ENCODE measurements at places on chromosomes 1 and 21.

GRCh38 chr1:203517426-203518110 is 23.6 kb downstream of the OPTC start:
- no peak for DNase-seq

- no peak for DNase-seq
These were observed 22.1 kb downstream of the FCRL4 start for GRCh38 chr1:157575744-157576143.

DNA sequence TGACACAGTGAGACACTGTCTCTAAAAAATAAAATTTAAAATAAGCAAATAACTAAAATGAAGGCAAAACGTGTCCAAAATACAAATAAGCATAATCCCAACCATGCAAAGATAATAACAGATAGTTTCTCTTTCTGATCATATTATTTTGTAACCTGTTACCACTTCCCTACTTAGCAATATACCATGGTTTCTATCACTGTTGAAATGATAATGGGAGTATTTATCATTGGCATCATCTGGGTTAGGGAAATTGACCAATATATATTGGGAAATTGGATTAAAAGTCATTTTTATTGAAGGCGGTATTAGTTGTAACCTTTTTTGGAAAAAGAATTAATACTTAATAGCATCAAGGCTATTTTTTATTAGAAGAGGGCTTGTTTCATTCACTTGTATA is 47.0 kb downstream of the USP25 start:
- DNase-seq, result no peak

DNA sequence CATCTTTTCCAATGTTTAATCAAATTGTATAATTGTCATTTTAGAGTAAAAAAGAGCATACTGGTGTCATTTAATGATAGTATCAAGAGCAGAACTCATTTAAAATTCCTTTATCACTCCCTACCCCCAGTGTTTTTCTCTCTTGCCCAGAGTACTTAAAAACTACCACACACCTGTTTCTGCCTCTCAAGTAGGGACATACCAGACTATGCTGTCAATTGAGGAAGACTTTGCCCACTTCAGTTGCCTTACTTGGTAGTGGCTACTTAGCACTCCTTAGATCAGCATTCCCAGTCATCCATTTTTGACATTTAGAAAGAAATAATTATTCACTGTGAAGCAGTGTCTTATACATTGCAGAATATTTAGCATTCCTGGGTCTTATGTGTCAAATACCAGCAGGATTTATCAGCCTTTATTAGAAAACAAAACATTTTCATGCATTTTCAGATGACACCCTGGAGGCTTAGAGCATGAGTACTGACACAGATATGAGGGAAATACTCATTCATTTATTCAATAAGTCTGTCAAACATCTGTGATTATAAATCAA is 127.5 kb upstream of the RGS1 start:
- DNase-seq, result no peak

DNA sequence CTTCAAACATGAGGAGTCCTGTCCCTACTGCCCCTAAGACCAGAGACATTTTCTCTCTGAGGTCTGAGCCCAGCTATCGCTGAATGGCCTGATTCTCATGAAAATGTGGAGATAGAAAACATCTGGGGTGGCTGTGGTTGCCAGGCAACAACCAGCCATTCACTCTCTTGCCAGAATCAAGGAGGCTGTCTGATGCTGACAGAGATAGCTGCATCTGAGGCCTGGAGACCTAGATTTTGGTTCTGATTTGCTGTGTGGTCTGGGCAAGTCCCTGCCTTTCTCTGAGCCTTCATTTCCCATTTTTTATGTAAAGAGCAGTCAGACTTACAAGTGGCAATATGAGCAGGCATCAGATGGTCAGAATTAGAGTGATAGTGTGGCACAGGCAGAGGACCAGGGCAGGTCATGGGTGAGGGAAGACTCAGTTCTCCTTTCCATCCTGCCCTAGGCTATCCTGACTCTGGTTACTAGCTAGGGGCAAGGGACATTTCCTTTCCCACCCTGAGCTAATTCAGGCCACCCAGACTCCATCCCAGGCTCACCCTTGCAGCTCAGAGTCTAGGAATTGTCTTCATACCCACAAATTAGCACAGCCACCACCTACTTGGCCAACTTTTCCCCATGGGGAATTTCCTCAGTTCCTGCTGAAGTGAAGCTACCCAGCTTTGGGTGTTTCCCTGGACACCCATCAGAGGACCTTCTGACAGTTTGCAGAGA is 20.0 kb upstream of the RNF19B start:
- DNase-seq, result no peak

GRCh38 chr1:46544561-46545240 is 6.7 kb downstream of the KNCN start:
- no peak for DNase-seq

DNA sequence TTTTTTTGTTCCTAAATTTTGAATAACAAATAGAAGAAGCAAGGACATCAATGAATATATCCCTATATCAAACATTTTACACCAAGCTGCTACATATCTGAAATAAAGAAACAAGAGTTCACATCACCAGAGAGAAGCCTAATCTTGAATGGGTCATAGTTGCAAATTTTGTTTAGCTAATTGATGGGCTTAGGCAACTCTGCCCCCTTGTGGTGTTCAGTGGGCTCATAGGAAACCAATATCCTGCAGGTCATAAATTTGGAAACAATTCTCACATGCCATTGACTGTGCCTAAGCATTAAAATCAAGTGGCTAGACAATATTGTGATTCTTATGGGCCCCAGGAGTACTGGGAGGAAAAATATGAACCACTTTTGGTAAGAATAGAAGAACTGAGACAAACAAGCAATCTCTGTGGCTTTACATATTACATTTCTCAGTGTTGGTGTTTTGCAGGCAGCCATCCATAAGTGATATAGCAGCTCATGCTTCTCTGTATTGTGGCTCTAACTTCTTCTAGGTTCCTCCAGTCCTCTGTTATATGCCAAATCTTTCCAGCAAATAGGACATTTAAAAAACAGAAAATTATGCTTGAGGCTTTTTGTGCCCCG is 1262.8 kb upstream of the PRMT6 start:
- DNase-seq, result no peak

DNA sequence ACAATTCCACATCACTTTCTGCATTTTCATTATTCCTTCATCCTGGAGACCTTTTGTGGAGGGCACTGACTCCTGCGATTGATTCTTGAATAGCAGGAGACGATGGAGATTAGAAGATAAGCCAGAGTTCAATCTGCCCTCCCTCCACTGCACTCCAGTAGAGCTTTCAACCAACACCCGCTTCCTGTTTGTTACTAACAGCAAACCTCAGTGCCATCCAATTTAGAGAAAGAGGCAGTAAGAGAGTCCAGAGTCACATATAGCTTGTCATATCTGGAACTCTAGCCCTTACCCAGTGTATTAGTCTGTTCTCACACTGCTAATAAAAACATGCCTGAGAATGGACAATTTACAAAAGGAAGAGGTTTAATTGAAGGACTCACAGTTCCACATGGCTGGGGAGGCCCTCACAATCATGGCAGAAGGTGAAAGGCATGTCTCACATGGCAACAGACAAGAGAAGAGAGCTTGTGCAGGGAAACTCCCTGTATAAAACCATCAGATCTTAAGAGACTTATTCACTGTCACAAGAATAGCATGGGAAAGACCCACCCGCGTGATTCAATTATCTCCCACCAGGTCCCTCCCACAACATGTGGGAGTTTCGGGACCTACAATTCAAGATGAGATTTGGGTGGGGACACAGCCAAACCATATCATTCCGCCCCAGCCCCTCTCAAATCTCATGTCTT is 55.9 kb downstream of the PCBP3 start:
- no peak for DNase-seq

GRCh38 chr1:234683861-234684632 is 74.1 kb upstream of the IRF2BP2 start:
- DNase-seq, result peak; percentile 73

DNA sequence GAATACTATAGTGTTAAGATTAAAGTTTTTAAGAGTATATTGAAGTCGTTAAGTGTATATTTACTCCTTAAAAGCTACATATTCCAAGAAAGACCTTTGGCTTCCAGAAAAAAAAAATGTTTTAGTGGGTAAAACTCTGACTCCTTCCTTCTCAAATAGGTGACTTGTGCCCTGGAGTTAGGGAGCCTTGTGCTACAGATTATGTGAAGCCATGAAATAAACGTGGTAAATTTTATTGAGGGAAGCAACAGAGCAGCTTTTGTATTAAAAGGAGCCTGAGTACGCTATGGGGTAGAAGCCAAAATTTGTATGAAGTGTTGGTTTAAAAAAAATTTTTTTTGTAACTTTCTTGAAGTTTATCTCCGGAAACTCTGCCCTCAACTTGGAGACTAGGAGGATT is 994 bp downstream of the RO60 start:
- DNase-seq, result no peak

DNA sequence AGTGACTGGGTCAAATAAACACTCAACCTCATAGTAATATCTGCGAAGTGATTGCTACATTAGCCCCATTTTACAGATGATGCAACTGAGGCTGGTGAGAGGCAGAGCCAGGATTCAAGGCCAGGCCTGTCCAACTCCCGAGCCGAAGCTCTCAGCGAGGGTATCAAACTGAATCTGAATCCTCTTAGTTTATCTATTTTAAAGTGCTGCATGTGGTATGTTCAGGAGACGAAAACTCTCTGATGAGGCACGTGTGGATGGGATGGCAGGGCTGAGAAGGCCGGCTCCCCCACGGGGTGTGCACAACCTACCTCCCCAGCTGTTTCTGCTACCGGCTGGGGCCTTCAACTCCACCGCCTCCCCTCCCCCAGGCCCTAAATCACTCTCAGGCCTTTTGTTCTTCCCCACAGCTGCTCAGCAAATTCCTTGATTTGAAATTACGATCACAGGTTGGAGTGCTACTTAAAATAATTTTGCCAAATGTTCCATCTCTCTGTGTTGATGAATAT is 171.8 kb downstream of the TOMM20 start:
- no peak for DNase-seq

- DNase-seq, result no peak
These were observed 17.2 kb downstream of the DSCAM start for GRCh38 chr21:40829791-40830190.

DNA sequence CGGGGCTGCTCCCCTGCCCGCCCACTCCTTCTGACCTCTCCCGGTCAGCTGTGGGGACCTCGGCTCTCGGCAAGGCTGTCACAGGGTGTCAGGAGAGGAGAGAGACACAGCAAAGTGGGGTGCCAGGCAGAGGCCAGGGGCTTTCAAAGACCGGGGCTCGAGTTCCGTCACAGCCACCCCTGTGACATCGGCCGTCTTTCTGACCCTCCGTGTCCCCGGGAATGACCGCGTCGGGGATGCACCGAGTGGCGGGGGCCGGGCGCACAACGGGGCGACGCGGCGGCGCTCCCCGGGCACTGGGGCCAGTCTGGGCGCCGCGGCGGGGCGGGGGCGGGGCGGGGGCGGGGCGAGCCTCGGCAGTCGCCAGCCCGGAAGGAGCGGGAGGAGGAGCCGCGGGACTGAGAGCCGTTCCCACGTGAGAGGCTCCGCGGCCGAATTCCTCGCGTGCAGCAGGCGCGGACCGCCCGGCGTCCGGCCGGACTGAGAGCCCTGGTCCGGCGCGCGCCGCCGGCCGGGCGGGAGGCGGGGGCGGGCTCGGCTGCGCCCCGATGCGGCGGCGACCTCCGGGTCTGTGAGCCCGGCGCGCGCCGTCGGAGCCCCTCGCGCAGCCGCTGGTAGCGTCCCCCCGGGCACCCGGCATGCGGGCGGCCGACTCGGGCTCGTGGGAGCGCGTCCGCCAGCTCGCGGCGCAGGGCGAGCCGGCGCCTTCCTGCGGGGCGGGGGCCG is 229.7 kb upstream of the TMEM51 start:
- no peak for DNase-seq

GRCh38 chr1:107804134-107804533 is 160.8 kb downstream of the VAV3 start:
- DNase-seq, result no peak

- no peak for DNase-seq
These were observed 47.4 kb upstream of the OSBPL9 start for GRCh38 chr1:51569284-51570062.

All from GM04503 (cell line).